Fibroblast of skin of right quadriceps (primary cell): ENCODE measurements at places on chromosomes 4 and X.
A peak's percentile ranks its signal among the peaks of the same experiment; 100 is the strongest.

- DNase-seq, result no peak
Observed at GRCh38 chrX:120725874-120726273, 96.0 kb upstream of the C1GALT1C1 start.

DNA sequence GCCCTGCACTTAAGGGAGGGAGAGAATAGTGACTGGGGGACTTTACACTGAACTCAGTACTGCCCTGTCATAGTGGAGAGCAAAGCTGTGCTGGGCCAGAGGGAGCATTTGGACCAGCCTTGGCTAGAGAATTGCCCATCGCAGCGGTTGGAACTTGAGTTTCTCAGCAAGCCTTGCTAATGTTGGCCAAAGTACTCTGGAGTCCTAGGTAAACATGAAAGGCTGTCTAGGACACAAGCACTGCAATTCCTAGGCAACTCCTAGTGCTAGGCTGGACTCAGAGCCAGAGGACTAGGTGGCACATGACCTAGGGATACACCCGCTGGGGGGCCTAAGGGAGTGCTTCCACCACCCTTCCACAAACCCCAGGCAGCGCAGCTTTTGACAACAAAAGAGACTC is 15.0 kb downstream of the MED14 start:
- DNase-seq, result no peak

DNA sequence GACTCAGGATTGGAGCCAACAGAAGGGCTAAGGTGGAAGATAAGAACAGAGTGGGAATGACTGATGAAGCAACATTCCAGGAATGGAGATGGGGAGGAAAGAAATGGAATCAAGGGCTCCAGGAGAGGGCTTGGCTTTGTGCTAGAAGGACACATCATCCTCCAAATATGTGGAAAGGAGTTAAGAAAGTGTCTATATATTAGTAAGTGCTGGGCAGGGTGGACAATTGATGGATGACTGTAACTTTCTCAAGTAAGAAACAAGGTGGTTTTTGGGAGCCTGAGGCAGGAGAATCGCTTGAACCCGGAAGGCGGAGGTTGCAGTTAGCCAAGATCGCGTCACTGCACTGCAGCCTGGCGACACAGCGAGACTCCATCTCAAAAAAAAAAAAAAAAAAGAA is 71.6 kb upstream of the NFKB1 start:
- DNase-seq, result peak; percentile 83

DNA sequence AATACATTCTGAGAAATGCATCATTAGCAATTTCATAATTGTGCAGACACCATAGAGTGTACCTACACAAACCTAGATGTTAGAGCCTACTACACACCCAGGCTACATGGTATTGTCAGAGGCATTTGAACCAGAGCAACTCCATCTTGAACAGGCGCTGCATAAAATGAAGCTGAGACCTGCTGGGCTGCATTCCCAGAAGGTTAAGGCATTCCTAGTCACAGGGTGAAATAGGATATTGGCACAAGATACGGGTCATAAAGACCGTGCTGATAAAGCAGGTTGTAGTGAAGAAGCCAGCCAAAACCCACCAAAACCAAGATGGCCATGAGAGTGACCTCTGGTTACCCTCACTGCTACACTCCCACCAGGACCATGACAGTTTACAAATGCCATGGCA is 116.4 kb downstream of the LARP7 start:
- no peak for DNase-seq

GRCh38 chrX:111854556-111855490 is 21.2 kb upstream of the TRPC5OS start:
- no peak for DNase-seq

DNA sequence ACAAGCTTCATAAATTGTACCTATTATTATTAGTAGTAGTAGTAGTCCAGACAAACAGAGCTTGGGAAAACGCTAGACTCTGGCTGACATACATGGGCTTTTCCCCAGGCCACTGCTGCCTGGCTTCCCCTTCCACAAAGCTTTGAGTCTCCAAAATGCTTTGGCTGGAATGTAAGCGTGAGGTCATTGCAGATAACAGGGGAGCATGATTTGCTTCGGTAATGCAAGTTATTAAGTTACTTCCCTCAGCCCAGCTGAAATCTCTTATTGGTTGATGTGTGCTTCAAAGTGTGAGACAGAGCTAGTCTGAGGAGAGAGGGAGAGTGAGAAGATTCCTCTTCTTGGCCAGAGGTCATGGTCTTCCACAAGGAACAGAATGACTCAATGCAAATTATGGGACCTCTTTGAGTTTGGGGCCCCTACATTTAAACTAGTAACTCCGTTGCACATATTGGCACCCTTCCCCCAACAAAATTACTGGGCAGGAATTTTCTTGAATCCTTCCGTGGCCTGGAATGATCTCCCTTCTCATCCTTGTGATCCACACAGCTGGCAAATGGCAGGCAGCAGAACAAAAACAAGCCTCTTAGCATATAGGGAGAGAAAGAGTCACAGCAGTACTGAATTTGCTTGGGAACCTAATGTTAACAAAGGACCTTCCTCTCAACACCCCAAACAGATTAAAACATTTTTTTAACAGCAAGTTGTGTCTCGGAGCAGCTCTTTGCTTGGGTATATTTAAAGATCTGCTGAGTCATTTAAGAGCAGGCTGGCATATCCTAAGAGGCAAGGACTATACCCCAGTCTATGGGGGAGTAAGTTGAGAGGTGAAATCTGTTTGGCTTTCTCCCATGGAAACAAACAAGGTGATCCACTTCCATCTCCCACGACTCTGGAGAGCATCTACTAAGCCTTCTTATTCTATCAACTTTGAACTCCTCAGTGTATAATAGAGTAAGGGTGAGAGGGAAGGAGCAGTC is 19.9 kb downstream of the AR start:
- no peak for DNase-seq

- DNase-seq, result no peak
Observed at GRCh38 chr4:154528869-154529268, 21.3 kb downstream of the PLRG1 start.

DNA sequence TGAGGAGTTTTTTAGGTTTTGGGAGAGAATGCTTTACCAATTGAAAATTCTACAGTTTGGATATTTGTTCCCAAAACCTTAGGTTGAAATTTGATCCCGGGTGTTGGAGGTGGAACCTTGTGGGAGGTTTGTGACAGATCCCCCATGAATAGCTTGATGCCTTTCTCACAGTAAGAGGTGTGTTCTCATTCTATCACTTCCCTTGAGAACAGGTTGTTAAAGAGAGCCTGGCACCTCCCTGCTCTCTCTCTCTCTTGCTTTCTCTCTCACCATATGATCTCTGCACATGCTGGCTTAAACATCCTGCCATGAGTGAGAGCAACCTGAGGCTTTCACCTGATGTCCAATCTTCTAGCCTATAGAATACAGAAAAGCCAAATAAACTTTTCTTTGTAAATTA is 1475.5 kb upstream of the AGA start:
- no peak for DNase-seq

DNA sequence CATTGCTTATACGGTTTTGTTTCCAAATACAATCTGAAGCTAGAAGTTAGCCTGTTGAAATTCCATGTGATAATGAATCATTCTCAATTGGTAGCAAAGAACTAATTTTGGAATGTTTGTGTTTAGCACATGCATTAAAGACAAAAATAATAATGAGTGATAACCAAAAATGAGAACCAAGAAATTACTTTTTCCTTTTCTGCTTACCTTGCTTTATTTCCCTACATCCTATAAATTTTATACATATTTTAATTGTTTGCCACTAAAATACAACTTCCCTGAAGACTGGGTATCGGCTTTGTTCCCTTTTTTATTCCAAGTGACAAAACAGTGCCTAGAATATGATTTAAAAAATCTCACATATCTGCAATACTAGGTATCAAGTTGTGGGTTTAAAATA is 203.8 kb upstream of the TACR3 start:
- DNase-seq, result no peak
